ENCODE measurements at places on chromosomes 16 and 17.

- no peak for DNase-seq
These were observed 1.3 kb downstream of the MAPK8IP3 start for GRCh38 chr16:1707193-1707790.

DNA sequence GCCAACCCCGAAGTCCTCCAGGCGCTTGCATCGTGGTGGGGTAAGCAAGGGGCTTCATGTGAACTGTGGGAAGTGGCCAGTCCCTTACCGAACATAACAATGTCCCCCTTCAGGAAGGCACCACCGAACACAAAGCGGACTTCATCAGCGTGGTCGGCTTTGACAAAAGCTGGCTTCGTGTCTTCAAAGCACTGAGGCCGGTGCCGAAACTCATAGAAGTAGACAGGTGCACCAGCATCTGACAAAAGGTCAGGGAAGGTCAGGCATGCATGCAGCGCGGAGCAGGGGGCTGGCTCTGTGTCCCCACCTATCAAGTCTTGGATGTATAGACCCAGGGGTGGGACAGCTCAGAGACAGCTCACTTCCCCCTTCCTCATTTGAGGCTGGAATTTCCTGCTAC, 16.6 kb upstream of the CES1 start:
- DNase-seq, result no peak

DNA sequence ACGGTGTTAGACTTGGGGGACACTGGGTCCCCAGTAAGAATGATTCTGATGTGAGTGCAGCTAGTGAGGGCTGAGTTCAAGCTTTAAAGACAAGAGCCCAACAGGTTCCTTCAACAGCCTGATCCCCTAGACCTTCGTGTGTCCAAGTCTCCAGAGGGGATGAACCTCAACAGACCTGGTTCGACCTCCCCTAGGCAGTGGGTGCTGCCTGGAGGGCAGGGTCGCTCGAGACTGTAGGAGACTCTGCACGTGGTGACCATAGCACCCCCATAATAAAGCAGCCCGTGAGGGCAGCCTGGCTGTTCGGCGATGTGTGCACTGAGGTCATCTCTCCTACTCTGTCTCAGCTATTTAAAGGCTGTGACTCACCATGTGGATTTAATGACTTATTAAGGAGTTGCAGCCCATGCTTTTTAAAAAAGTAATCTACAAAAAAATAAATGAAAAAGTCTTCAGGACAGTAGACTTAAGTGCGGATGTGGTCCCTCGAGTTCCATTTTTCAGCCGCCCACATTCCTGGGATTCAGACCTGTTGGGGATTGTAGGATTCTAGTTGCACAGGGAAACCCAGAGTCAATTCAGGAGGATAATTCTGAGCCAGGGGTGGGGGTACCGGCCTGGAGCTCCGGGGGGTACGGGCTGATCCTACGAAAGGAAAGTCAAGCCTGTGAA, 23.4 kb upstream of the METRNL start:
- no peak for DNase-seq

- DNase-seq, result no peak
These were observed 22.5 kb upstream of the CHMP6 start for GRCh38 chr17:80969030-80969673.

DNA sequence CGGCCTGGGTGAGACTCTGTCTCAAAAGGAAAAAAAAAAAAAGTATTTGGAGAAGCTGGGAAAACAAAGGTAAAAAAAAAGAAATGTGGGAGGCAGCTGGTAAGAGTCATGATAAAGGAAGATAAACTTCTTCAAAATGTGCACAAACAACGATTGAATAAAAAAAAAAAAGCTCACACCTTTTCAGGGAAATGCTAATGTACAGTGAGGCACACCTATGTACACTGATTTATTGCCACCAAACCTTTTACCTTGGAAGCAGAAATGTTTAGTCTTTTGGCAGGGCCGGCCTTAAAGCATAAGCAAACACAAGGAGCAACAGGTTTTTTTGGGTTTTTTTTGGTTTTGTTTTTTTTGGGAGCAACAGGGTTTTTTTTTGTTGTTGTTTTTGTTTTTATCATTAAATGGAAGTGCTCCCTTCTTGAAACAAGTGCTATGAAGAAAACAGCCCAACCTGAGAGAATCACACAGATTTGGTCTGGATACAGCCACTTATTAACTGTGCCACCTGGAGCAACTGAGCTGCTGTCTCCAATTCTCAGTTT, 29.8 kb upstream of the KCNJ2 start:
- no peak for DNase-seq

DNA sequence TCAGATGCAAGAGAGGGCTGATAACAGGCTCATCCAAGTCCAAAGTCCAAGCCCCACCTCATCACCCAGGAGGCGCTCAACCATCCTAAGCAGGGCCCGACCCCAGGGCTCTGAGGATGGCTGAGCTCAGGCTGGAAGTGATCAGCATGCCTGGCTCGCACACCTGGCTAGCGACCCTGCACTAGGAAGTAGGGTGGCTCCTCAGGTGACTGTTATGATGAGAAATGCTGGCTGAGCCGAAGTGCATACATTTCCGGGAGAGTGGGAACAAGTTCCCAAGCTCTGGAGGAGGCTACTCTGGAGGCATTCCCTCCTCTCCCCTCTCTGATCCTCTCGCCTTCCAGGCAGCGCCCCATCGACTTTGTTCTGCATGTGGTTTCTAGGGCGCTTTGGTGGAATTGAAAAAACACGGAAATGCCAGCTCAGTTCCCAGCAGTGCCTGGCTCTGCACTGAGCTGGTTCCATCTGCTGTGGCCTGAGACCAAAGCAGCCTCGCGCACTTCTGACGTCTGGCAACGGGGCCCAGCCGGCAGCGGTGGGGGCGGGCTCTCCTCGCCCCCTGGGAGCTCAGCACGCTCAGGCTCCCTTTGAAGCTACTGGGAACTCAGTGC, 130.3 kb downstream of the IRF8 start:
- DNase-seq, result no peak

DNA sequence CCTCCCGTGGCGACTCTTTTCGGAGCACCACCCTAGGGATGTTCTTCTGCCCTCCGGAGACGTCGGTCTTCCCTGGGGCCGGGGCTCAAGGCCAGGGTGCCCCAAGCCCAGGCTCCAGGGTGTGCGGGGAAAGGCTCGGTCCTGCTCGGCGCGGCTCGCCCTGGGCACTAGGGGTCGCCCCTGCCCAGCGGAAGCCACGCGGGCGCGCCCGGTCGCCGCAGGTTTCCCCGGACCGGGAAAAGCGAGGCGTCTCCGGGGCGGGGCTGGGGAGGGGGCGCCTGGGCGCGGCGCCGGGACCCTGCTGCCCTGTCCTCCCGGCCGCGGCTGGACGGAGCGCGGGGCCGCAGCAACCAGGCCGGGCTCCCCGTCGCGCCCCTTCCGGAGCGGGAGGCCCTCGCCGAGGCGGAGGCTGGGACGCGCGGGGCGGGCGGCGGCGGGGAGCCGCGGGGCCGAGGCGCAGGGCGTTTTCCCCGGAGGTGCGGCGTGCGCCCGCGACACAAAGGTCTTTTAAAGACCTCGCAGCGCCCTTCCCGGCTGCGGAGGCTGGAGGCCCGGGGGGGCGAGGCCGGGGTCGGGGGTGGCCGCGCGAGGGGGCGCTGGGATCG, 76.4 kb downstream of the MRC2 start:
- DNase-seq, result peak; percentile 66

DNA sequence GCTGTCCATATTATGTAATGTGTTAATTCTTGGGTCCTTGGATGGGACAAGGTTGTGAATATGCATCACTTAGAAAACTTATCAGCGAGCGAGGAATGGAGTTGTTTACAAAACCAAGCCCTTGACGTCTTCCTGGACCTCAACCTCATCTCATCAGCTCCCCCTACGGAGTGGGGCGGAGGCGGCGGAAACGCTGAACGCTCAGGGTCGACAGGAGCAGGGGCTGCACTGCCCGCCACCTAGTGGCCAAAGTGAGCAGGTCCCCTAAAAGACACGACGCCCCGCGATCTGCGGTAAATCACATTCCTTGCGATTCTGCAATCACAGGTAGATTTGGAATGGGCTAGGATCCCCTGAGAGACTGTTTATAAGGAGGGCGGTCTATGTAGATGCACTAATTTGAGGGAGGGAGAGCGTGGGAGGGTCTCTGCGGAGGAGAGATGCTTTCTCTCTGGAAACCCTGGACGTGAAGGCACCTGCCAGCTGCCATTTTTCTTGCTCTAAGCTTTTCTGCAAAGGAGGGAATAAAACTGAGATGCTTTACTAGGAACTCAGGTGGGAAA, 5.4 kb upstream of the ICAM2 start:
- DNase-seq, result peak; percentile 79

DNA sequence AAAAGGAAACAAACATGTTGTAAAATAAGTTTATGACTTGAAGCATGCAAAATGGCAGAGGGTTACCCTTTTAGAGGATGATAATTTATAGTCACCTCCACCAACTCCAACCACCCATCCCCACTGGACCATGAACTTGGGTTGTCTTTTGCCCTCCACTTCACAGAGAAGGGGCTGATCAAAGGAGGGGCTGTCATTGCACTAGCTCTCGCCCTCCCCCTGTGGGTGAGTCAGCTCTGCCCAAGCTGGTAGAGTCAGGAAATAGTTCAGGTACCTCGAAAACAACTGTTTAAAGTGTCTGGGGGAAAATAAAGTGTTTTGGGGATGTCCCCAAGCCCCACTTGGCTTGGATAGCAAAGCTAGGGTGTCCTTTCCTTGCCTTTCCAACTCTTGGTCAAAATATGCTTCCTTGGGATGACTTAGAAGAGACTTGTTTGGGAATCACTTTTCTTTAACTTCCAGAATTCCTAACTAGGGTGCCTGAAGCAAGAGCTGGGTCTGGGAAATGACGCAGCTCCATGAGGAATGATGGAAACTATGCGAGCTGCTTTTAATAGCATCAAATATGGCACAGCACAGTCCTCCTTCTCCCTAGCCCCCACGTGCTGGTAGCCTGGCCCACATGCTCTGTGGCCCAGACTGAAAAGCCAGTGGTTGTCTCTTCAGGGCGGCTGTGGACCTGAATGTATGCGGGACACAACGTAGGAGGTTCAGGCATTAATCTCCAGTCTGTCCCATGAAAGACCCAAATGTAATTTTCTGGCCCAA, 40.7 kb downstream of the TBX4 start:
- DNase-seq, result no peak

DNA sequence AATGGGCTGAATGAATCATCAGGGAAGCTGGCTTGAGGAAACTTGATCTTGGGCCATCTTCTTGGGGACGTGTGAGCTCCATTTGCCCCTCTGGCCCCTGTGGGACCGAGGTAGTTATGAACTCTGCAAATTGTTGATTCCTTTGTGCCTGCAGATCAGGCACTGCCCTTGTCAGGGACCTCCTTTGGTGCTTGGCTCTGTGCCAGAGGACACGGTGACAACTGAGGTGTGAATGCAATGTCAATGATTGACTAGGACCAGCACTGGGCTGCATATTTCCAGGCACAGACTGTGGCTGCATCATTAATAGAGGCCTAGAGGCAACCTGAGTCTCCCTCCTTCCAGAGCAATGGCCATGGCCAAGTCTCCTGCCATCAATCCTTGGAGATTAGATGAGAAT, 23.8 kb downstream of the PDILT start:
- DNase-seq, result no peak

GRCh38 chr16:65195998-65196397, 74.1 kb upstream of the CDH11 start:
- no peak for DNase-seq

- DNase-seq, result no peak
These were observed 65.7 kb upstream of the KSR1 start for GRCh38 chr17:27390540-27390939.

DNA sequence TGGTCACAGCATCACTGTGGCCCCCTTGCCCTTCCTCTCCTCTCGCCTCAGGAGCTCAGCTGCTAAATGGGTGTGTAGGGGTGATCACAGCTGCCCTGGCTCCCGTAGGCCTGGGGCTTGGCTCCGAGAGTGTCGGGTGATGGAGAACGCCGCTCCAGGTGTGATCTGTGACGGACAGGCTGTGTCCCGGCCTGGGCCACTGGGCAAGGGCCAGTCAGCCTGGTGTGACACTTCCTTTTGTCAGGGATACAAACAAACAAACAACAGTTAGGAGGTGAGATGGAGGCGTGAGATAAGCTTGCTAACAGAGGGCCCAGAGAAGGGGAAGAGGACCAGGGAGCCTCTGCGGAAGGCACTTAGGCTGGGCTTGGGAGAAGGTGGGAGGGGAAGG, 2.0 kb downstream of the ADGRG1 start:
- no peak for DNase-seq

- no peak for DNase-seq
These were observed 2.8 kb downstream of the ACE start for GRCh38 chr17:63479495-63480184.

DNA sequence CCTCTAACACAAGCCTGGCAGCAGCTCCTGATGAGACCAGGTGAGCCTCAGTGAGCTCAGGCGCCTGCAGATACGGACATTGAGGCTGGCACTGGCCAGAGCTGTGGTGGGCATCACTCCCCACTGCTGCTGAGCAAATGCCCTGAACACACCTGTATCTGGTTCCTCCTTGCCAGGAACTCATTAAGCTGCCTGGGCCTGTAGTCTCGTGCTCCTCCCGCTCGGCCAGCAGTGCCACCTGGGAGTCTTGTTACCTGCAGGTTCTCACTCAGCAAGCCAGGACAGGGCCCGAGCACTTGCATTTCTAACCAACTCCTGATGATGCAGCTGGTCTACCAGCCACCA, 13.3 kb downstream of the EIF4A3 start:
- no peak for DNase-seq

GRCh38 chr17:36000732-36001109, 632 bp downstream of the CCL15 start:
- no peak for DNase-seq

GRCh38 chr16:70253291-70254106, 1.8 kb upstream of the EXOSC6 start:
- no peak for DNase-seq

DNA sequence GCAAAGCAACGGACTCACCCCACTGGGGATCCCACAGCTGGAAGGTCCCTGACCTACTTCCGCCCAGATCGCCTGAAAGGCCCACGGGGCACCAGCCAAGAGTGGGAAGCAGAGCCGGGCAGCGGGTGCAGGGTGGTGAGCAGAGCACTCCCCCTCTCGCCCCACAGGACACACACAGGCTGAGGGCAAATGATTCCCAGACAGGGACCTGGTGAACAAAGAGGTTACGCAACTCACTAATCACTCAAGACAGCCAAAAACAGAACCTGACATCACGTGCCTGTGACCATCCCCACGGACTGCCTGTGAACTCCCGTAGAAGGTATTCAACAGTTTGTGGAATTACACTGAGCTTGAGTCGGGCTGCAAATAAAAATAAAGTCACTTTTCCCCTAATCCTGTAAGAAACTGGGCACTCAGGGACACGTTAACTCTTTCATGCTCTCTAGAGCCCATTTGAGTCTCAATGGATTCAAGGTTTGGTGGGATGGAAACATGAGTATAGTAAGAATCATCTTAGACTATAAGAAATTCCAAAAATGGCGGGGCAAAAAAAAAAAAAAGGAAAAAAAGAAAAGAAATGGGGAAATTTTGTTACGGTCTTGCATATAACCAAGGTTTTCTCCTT, 396.1 kb downstream of the SOX9 start:
- no peak for DNase-seq

GRCh38 chr17:35089586-35090296, 26.2 kb upstream of the RFFL start:
- DNase-seq, result no peak

- no peak for DNase-seq
These were observed 64.9 kb downstream of the IRF8 start for GRCh38 chr16:85963753-85964285.
